ENCODE measurements at places on chromosomes 7 and 10.

DNA sequence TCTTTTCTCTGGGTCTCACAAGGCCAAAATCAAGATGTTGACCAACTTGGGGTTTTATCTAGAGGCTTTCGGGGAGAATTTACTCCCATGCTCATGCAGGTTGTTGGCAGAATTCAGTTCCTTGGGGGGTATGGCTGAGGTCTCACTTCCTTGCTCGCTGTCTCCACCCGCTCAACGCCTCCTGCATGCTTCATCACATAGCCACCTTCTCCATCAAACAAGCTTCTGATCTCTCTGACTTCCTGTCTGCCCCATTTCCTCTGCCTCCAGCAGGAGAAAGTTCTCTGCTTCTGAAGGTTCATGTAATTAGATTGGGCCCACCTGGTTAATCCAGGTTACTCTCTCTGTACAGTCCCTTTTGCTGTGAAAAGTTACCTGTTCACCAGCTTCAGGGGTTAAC, 179.1 kb upstream of the FZD1 start:
- no peak for DNase-seq

DNA sequence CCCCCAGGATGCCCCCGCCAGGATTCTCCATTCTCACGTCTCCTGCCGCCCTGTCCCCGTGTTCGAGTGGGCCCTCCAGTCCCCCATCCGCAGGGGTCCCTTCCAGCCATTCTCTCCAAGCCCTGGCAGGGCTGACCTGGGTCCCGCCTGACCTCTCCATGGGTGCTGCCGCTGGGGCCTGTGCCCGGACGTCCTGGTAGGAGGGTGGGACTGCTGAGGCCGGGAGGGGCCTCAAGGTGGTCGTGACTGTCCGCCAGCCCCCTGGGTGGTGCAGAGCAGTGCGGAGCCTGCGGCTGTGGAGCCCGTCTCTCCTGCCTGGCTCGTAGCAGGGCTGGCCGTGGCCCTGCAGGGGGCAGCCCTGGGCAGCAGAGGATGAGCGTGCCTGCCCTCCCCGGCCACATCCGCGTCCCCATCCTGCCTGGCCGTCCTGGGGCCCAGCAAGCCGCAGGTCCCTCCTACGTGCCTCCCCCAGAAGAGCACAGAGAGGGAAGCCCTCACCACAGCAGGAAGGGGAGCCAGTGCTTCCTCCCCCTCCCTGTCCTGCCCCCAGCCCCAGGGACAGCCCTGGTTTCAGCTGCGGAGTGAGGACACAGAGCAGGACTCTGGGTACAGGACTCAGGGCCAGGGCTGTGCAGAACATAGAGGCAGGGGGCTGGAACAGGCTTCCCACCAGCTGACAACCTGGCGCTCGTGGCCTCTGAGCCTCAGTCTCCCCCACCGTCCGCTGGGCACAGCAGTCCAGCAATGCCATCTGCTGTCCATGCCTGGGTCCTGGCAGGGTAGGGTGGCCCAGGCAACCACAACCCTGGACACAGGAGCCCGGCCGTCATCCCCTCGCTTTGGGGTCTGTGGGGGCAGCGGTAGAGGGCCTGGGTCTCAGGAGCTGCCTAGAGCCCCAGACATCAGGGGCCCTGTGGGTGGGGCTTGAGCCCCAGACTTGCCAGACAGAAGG, 1.5 kb upstream of the GRIFIN start:
- DNase-seq = peak; percentile 14

GRCh38 chr7:29989257-29989995, at the start of gene SCRN1:
TSS of gene SCRN1 (minus strand) at chr7:29989801. CDS start at chr7:29969067, 20,734 bp downstream.
- DNase-seq = no peak

GRCh38 chr10:6516281-6516928, 63.7 kb downstream of the PRKCQ start:
- no peak for DNase-seq

DNA sequence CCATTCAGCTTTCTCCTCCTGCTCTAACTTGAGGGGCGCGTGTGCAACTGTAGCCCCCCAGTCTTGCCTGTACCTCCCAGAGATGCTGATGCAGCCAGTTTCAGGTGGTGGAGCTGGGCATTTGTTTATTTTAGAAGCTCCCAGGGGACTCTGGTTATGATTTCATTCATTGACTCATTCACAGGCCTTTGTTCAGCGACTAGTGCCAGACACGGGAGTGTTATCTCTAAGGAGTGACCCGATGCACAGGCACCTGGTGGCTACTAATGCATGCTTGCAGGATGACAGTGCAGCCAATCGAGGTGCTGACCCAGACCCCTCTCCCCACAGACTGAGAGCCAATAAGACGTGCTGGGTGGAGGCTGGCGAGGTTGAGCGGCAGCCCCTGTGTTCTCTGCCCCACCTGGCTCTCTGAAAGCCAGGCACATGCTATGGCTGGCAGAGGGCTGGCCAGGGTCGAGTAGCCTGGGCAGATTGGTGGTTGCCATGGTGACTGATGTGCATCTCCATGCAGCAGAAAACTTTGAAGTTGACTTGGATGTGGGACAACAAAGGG, 19.7 kb upstream of the SLC18A2 start:
- DNase-seq = no peak

DNA sequence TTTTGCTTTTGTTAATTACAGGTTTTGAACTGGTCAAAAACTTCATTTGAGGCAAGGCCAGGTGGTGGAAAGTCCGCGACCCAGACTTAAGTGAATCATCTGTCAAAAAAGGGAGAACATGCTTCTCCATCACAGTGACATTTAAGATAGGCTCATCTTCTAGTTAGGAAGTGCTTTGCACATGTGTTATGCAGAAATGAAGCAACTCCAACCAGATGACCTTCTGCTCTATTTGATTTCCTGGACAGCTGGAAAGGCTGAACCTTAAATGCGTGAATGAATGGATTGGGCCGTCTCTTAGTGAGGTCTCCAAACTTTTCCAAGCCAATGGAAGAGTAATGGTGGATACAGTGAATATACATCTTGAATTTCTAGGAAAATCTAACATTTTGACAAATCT, 101.6 kb upstream of the FAM13C start:
- DNase-seq = no peak

GRCh38 chr10:72847681-72848080, 45.9 kb upstream of the OIT3 start:
- no peak for DNase-seq

- no peak for DNase-seq
Measured at GRCh38 chr10:63935705-63936104, 414.5 kb downstream of the REEP3 start.

- no peak for DNase-seq
Measured at GRCh38 chr7:81811956-81812865, 42.4 kb upstream of the HGF start.

DNA sequence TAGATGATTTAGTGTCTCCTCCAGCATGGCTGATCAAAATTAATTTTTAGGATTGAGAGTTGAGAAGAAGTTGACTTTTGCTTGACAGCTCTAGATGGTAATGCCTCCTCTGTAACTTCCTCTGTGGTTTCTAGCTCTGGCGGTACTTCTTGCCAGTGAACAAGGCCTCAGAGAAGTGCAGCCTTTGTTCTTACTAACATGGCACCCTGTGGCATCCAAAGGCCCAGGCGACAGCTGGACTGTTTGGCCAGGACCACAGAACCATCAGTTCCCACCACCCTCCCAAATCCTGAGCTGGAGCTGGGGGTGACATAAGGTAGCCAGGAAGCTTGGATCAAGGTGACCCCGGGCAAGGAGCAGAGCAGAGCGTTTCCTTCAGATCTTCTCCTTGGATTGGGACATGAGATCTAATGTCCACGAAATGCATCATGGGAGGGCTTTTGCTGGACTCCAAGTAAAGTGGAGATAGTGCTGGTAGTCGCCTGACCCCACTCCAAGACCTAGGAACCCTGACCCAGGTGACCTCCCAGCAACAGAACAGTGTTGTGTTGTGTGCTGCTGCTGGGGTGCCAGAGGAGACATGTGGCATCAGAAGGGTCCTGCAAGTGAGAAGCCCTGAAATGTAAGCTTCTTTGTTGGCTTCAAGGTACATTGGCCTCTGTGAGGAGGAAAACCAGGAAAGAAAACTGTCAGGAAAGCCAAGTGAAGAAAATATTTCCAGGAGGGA, 41.8 kb downstream of the APBB1IP start:
- DNase-seq = no peak

GRCh38 chr10:62620491-62620890, 184.0 kb upstream of the ADO start:
- no peak for DNase-seq

- no peak for DNase-seq
Measured at GRCh38 chr7:94888995-94889523, 18.3 kb upstream of the PPP1R9A start.

- DNase-seq = no peak
Measured at GRCh38 chr7:102318482-102318971, 31.9 kb downstream of the SH2B2 start.

DNA sequence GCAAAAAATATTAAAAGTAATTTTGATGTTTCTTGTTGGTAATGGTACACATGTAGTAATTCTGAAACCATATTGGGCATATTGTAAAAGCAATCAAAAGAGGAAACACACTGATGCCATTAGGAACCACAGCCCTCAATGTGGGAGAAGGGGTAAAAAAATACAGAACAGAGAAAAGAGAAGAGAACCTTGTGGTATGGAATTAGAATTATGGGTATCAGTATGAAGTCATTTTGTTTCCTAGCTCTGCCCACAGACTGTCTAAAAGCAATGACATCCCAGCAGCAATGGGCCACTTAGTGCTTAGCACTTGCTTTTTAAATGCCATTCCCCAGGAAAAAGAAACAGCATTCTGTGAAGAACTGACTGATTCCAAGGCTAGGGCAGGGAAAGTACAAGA, 61.5 kb downstream of the CPVL start:
- DNase-seq = no peak

GRCh38 chr7:150778738-150779301, 21.3 kb downstream of the TMEM176B start:
- peak; percentile 75 for DNase-seq

DNA sequence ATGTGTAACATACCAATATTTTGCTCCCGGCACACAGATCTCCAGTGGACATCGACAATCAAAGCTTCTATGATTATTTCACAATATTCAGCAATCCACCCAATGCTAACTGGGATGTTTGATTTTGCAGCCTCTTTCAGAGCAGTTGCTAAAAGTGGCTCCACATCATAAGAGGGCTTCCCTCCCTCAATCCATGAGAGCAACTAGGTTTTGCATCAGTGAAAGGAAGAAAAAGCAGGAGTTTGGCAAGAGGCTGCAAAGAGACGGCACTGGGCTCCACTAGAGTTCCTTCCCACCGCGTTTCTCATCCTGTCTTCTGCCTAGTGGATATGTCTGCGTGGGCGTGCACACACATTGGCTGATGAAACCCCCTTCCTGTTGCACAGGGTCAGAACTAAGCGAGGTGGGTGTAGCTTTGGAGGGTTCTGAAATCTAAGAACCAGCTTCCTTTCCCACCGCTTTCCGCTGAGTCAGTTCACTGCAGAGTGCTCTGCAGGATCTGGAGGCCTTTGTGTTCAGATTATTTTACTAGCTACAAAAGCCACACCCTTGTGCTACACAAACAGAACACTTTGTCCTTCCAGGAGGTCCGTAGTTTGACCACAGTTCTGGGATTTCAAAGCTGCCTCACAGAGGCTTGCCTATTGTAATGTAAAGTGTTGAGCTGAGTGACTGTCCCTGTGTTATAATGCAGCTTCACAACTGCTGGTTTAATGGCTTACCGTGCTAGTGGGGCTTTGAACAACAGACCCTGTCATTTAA, 28.1 kb downstream of the ARL4A start:
- no peak for DNase-seq

DNA sequence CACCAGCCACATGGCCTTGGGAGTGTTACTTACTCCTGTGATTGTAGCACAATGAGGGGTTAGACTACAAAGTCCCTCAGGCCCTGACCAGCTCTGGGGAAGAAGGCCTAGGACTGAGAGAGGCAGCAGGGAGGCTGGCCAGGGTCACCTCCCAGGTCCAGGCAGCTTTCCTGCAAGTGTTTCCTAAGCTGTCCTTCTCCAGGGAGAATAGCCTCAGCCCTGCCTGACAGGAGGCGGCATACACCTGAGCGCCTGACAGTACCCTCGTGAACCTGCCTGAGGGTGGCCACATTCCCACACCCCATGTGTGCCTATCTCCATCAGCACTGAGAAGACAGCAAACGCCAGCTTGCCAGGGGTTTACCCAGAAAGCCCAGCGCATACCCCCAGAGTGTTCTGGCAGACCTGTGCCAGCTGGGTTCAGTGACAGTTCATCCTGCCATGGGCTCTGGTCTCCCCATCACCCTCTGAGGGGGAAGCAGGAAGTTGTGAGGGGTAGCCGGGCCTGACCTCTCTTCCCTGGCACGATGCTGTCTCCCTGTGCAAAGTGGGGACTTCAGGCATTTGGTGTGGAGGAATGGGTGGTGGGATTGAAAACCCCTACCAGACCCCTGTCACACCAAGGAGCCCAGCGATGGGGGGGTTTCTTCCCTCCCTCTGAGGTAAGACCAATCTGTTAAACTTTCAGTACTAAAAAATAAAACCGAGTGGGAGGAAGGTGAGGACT, 56.3 kb upstream of the CAMK2B start:
- DNase-seq = no peak

DNA sequence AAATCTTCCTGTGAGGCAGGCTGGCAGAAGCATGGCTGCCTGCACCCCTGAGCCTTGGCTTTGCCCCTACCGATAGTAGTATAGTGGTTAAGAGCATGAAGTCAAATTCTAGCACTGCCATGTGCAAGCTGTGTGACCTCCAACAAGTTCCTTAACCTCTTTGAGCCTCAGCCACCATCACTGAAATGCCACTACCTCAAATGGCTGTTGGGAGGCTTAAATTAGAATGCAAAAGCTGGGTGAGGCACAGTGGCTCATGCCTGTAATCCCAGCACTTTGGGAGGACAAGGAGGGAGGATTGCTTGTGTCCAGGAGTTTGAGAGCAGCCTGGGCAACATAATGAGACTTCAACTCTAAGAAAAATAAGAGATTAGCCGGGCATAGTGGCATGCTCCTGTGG, 8.4 kb downstream of the SFRP5 start:
- no peak for DNase-seq

- DNase-seq = no peak
Measured at GRCh38 chr7:44771358-44771757, 22.7 kb downstream of the ZMIZ2 start.

All from NCI-H187 (cell line).